ENCODE measurements at places on chromosomes 5 and 9. TPM values are rescaled to one million over a fixed set of nuclear protein-coding genes. Genes with fewer than 3 reads are reported as not detected.

DNA sequence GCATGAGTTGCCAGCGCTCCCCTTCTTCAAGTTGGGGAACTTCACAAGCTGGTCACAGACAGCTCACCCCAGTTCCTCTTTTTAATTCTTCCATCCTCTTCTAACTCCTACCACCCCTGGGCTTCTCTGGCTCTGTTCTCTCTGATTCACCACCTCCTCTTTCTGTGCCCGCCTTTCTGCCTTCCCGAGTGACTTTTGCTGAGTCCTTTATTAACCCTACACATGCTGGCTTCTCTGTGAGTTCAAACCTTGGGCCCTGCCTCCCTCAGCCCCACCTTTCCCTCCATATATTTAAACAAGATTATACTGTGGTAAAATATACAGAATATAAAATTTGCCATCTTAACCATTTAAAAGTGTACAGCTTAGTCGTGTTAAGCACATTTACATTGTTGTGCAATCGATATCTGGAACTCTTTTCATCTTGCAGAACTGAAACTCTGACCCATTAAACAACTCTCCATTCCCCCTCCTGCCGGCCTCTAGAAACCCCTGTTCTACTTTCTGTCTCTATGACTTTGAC is 32.0 kb downstream of the SLC46A2 start:
- peaks cover 2% of the 10 kb centered on the region for H3K4me1 ChIP-seq
- peaks cover 9% of the 10 kb centered on the region for H3K36me3 ChIP-seq
- DNase-seq = no peak
- H3K4me3 ChIP-seq = no peak overlapping the region
- no peaks in the 10 kb centered on the region for H3K27me3 ChIP-seq
- H3K27ac ChIP-seq = no peak overlapping the region

Gene CERCAM
- total RNA-seq = 25.3 TPM

DNA sequence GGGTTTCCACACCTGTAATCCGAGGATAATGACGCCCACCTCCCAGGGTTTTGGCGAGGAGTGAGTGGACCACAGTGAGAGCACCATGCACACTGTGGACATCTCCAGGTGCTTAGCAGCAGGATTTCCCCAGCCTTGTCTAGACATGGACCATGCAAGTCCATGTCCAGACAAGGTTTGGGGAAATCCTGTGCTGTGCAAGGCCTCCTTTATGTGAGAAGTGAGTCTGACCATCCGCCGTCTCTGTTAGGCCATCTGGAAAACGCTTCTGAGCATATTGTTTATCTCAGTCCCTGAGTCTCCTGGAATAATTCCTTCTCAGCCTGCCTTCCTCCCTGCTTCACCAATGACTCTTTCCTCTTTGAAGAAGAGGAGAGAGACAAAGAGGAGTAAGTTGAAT is 26.2 kb upstream of the TNFAIP8 start:
- H3K27ac ChIP-seq = peak overlapping the region; percentile 22
- DNase-seq = no peak
- no peak overlapping the region for H3K4me3 ChIP-seq
- no peaks in the 10 kb centered on the region for H3K27me3 ChIP-seq

Gene PRRC2B
- 226 TPM for total RNA-seq

Gene TMEM174
- not detected for total RNA-seq

Gene POU5F2
- 2.5 TPM for total RNA-seq

- H3K27ac ChIP-seq = no peak overlapping the region
- DNase-seq = peak; percentile 60
- no peak overlapping the region for H3K4me3 ChIP-seq
- no peaks in the 10 kb centered on the region for H3K4me1 ChIP-seq
Measured at GRCh38 chr5:9869616-9870288, 239.6 kb upstream of the TAS2R1 start.

- no peaks in the 10 kb centered on the region for H3K27me3 ChIP-seq
- no peak overlapping the region for H3K4me3 ChIP-seq
- no peaks in the 10 kb centered on the region for H3K36me3 ChIP-seq
Measured at GRCh38 chr9:113910036-113910639, 34.0 kb downstream of the ZNF618 start.

Gene PCDHB3
- total RNA-seq = 0.83 TPM

Gene NDUFB6
- total RNA-seq = 38.5 TPM

Gene PLEKHG4B
- total RNA-seq = 0.46 TPM

Gene CCDC152
- 0.66 TPM for total RNA-seq

Gene STPG3
- not detected for total RNA-seq

- no peak overlapping the region for H3K4me3 ChIP-seq
- H3K4me1 ChIP-seq = peaks cover 22% of the 10 kb centered on the region
- no peak for DNase-seq
- no peaks in the 10 kb centered on the region for H3K27me3 ChIP-seq
- peak overlapping the region; percentile 64 for H3K27ac ChIP-seq
Measured at GRCh38 chr9:126347911-126348760, 21.5 kb downstream of the MVB12B start.

DNA sequence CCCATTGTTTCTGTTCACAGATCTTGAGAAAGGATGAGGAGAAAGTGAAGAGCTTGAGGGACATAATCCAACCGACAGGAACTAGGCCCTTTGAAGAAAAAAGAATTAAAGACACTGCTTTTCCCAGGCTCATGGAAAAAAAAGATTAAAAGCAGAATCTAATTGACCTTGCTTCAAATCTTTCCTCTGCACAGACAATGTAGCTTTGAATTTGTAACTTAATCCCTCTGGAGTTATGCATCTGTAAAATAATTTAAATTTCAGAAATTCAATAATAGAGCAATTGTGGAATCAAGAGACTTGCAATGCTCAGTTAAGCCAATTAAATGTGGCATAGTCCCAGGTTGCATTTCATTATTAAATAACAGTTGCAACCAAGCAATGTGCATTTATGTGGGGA is 64.6 kb downstream of the SVEP1 start:
- no peak for DNase-seq
- H3K36me3 ChIP-seq = peaks cover 7% of the 10 kb centered on the region
- no peak overlapping the region for H3K27ac ChIP-seq

GRCh38 chr5:173534031-173534430 is 82.4 kb downstream of the BOD1 start:
- peak; percentile 89 for DNase-seq
- no peaks in the 10 kb centered on the region for H3K27me3 ChIP-seq
- no peaks in the 10 kb centered on the region for H3K36me3 ChIP-seq

GRCh38 chr9:130714586-130715110 is 21.1 kb downstream of the EXOSC2 start:
- peaks cover 52% of the 10 kb centered on the region for H3K4me1 ChIP-seq
- peak overlapping the region; percentile 96 for H3K4me3 ChIP-seq
- DNase-seq = no peak
- H3K27ac ChIP-seq = peak overlapping the region; percentile 98

GRCh38 chr9:125851979-125852378 is 104.8 kb downstream of the PBX3 start:
- peaks cover 9% of the 10 kb centered on the region for H3K4me1 ChIP-seq
- no peak overlapping the region for H3K27ac ChIP-seq
- no peak overlapping the region for H3K4me3 ChIP-seq
- H3K27me3 ChIP-seq = no peaks in the 10 kb centered on the region
- no peaks in the 10 kb centered on the region for H3K36me3 ChIP-seq
- no peak for DNase-seq

DNA sequence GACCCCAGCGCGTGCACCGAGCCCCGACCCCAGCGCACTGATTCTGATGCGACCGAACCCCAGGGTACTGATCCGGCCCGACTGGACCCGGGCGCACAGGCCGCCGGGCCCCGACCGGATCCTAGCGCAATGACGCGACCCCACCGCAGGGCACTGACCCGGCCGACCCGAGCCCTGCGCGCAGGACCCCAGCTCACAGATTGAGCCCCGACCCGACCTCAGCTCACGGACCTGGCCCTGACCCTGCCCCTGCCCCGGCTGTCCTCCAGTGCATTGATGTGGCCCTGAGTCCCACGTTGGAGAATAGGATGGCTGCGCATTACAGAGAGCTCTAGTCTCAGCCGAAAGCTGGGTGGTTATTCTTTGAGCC is 438 bp downstream of the TRIP13 start:
- no peak for DNase-seq
- H3K27ac ChIP-seq = no peak overlapping the region
- no peaks in the 10 kb centered on the region for H3K27me3 ChIP-seq

DNA sequence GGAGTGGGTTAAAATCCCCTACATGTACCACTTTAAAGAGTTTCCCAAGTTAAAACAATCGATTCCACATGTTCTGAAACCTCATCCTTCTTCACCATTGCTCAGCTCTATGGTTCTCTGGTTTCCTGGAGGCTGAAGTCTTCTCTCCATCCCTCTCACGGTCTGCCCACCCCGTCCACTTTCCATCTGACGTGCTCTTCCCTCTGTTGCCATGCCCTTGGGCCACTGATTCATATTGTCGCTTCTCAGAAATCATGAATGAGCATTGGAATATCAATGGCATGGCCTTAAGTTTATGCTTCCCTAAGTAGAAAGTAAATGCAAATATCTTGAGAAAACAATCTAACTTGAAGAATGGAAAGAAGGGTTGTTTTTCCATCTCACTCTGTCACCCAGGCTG is 30.9 kb downstream of the GDNF start:
- no peak overlapping the region for H3K4me3 ChIP-seq
- no peaks in the 10 kb centered on the region for H3K4me1 ChIP-seq
- DNase-seq = no peak
- H3K27ac ChIP-seq = no peak overlapping the region
- no peaks in the 10 kb centered on the region for H3K36me3 ChIP-seq

GRCh38 chr9:129901993-129902739 is 66.9 kb downstream of the USP20 start:
- no peak for DNase-seq
- no peak overlapping the region for H3K4me3 ChIP-seq
- H3K36me3 ChIP-seq = peaks cover 57% of the 10 kb centered on the region
- peaks cover 24% of the 10 kb centered on the region for H3K4me1 ChIP-seq
- peak overlapping the region; percentile 62 for H3K27ac ChIP-seq

Gene FAM78A
- total RNA-seq = 4.0 TPM

GRCh38 chr9:99822109-99822805 is 572 bp downstream of the NR4A3 start:
- peak; percentile 92 for DNase-seq
- H3K36me3 ChIP-seq = no peaks in the 10 kb centered on the region

- H3K4me3 ChIP-seq = no peak overlapping the region
- H3K4me1 ChIP-seq = no peaks in the 10 kb centered on the region
- H3K27ac ChIP-seq = no peak overlapping the region
Measured at GRCh38 chr9:117224695-117225094, 190.2 kb downstream of the ASTN2 start.

Gene OTULINL
- total RNA-seq = 4.1 TPM

- no peak overlapping the region for H3K27ac ChIP-seq
- no peak for DNase-seq
- peaks cover 11% of the 10 kb centered on the region for H3K4me1 ChIP-seq
- H3K27me3 ChIP-seq = no peaks in the 10 kb centered on the region
Measured at GRCh38 chr5:80177236-80177635, 78.6 kb downstream of the SERINC5 start.

DNA sequence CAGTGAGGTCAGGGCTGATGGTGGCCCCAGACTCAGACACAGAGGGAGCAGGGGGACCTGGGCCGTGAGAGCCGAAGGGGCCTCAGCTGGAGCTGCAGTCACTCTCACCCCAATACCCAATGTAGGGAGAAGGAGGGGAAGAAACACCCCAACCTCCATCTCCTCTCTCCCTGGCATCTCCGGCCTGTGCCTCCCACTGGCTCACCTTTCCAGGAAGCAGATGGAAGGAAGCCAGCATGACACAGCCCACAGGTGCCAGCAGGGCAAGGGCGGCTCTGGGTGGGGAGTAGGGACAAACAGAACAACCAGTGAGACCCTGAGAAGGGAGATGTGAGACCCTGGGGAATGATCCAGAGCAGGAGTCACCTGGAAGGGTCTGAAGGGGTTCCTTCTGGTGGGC is 3.0 kb upstream of the CRB2 start:
- no peak overlapping the region for H3K4me3 ChIP-seq
- peaks cover 12% of the 10 kb centered on the region for H3K4me1 ChIP-seq
- no peak for DNase-seq
- H3K27me3 ChIP-seq = peaks cover 46% of the 10 kb centered on the region
- H3K27ac ChIP-seq = no peak overlapping the region

Gene COL23A1
- 1.5 TPM for total RNA-seq

All from esophagus muscularis mucosa (tissue), 4 donors.